ENCODE measurements at places on chromosomes 5 and 9.

GRCh38 chr5:135894276-135894675 lies 1.4 kb downstream of the IL9 start:
- DNase-seq, result no peak

DNA sequence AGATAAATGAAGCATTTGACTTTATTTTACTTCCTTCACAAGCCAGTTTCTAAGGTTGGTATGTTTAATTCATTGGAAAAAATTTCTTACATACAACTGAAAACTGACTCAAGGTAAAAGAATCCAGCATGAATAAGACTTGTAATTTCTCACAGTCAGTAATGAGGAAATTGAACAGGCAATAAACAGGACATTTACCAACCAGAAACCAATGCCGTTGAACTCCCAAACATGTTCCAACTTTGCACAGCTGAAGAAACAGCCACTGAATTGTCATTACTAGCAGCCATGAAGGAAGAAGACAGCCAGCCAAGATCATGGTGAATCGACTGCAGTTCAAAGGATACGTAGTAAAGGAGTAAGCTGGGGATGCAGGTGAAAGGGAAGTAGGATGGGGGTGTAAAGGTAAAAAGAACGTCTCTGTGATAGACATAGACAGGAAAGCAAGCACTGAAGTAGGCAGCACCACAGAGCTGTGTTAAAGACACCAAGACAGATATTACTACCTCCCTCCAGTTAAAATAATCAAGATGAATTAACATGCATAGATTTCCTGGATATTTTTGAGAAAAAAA lies 21.3 kb upstream of the SLC12A2 start:
- DNase-seq, result no peak

GRCh38 chr9:133461975-133462374 lies 2.2 kb downstream of the CACFD1 start:
- DNase-seq, result no peak

DNA sequence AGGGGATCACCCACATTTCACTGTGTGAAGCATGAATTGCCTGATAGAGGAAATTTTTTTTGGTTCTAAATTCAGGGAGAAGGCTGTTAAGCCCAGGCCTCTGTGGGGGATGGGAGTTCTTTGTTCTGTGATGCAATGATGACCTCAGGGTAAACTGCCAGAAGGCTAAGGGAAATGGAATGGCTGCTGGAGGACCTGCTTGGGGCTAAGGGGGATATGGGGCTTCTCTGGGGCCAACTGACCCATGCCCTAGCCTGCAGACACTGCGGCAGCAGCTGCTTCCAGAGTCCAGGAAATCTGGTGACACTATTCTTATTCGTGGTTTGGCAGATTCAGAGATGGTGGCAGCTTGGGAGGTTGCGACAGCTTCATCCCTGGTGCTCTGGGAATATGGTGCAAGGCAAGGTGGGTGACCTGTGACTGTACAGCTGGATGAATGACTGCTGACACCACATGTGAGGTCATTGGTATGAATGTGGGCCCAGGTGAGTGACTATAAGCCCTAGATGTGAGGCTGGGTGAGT lies 30.3 kb downstream of the VCP start:
- no peak for DNase-seq

- no peak for DNase-seq
These were observed 1.9 kb downstream of the SPARC start for GRCh38 chr5:151684690-151685361.

DNA sequence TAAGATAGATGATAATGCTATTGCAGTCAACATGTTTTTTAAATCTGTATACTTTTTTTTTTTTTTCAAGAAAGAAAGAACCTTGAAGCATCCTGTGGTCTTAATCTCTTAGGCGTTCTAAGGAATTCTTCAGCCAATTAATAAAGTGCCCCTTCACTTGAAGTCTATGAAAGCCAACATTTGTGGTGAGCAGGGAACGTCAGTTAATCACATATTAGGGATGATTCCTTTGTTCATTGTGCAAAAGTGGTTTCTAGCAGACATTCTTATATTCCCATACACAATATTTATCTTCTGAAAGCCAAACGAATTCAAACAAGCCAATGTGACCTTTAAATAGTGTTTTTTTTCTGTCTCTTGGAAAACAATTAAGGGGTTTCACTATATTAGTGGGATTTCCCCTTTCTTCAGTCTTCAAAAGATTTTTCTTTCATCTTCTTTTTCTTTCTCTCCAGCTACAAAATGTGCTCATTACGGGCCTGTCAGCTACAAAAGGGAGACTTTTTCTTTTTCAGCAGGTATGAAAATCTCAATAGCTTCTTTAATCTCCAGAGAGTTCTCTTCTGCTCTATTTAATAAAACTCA lies 40.1 kb downstream of the TMEM167A start:
- DNase-seq, result no peak

DNA sequence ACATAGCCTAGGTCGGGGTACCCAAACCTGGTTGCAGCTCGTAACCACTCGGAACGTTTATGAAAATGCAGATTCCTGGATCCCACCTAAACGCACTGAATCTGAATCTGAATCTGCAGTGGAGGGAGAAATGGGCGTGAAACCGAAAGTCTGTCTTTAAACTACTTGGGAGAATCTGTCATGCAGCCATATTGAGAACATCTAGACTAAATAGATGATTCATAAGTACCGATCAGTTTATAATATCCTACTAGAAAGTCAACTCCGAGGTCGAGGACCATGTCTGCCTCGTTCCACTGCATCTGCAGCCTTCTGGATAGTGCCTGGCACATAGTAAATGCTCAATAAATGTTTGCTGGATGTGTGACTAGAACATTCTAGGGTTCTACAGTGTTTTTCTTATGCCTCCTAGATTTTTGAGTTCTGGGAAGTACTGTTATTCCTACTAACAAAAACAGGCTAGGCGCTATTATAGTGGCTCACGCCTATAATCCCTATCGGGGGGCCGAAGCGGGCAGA lies 632 bp downstream of the COQ4 start:
- DNase-seq, result no peak

DNA sequence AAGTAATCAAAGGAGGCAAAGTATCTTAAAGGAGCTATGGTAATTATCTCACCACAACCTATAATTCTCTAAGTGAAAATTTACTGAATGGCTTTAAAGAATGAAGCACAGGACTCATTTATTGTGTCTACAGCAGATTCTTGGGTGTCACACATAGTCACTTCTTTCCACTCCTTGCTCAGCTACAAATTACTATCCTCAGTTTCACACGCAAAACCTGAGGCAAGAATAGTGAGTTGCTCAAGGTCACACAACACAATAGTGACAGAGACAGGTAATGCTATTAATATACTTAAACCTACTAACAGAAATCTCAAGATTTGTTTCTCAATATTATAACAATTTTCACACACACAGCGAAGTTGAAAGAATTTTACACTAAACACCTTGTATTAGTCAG lies 120.9 kb upstream of the STK32A start:
- DNase-seq, result no peak

- no peak for DNase-seq
These were observed 7.8 kb downstream of the ZFR start for GRCh38 chr5:32436553-32437242.

- DNase-seq, result no peak
These were observed 122.9 kb upstream of the ZNF366 start for GRCh38 chr5:72630081-72630480.

GRCh38 chr5:154115291-154115690 lies 75.2 kb upstream of the GALNT10 start:
- DNase-seq, result no peak

DNA sequence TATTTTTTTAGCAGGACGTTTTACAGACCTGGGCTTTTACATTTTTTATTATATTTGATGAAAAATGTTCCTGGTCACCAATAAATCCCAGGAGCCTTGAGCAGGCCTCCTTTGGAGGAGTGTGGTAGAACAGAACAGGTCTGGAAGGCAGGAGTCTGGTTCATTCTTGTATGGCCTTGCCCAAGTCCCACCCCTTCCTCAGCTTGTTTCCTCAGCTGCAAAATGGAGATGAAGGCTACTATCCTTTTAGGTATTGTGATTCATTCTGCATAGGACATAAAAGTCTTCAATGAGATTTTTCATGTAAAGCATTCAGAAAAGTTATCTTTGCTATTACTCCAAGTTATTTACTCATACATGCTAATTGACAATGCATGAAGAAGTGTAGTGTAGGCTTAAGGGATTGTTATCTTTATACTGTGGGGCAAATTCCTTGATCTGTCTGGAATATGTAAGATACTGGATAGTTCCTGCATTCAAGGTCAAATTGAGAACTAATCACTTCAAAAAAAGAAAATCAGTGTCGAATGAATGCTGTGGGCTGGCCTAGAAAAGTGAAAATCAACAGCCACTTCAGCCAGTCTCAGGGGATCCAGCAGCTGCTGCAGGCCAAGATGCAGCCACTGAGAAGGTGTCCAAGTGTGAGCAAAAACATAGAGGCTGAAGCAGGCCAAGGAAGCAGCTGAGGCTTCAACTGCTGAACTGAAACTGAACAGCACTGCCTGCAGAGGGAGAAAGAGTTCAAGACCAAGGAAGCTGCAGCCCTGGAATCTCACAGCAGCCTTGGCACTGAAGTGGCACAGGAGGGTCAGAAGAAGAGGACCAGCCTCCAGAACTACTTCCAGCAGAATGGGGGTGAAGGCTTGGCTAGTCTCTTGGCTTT lies 15.5 kb upstream of the SLC36A3 start:
- no peak for DNase-seq

Measured in activated effector memory CD4-positive, alpha-beta T cell treated with Interleukin-2 at 50 U/mL for 16 hours (primary cell).